ENCODE measurements at places on chromosomes 3 and 15. TPM values are rescaled to one million over a fixed set of nuclear protein-coding genes. Genes with fewer than 3 reads are reported as not detected.

DNA sequence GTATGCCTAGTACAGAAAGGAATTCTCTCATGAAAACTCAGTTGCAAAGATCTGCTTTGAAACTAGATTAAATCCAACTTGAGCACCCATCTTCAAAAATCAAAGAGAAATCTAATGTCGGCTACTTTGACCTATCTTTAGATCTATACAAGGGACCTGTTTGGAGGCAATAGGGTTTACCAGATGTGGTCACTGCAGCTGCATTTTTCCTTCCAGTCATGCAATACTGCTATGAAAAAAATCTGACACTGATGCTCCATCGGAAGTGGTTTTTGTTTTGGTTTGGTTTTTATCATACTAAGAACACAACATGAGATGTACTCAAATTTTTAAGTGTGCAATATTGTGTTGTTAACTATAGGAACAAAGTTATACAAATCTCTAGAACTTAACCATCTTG is 169.5 kb downstream of the BCHE start:
- H3K4me3 ChIP-seq = no peak overlapping the region
- DNase-seq = no peak
- no peak overlapping the region for H3K27ac ChIP-seq

The MYH15 gene
- 0.14 TPM for total RNA-seq

GRCh38 chr3:94256888-94257813 is 194.3 kb downstream of the NSUN3 start:
- no peaks in the 10 kb centered on the region for H3K27me3 ChIP-seq
- H3K27ac ChIP-seq = no peak overlapping the region
- DNase-seq = no peak
- no peaks in the 10 kb centered on the region for H3K36me3 ChIP-seq
- H3K4me1 ChIP-seq = no peaks in the 10 kb centered on the region

DNA sequence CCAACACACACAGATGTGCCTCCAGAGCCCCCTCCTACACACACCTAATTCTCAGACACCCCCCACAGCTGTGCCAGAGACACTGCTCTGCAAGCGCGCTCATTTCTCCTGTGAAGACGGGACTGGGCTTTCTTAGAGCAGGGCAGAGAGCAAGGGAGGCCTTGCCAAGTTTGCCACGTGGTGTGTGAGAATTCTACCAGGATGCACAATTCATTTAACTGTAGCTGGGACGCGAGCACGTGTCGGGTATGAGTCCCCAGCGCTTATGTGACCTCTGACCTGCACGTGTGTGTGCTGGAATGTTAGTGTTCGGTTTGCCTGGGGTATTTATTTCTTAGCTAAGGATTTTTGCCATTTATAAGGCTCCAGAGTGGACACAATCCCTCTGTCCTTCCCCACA is 37.0 kb downstream of the FEM1B start:
- DNase-seq = no peak
- H3K27me3 ChIP-seq = no peaks in the 10 kb centered on the region
- no peak overlapping the region for H3K4me3 ChIP-seq
- H3K27ac ChIP-seq = no peak overlapping the region
- peaks cover 6% of the 10 kb centered on the region for H3K4me1 ChIP-seq

DNA sequence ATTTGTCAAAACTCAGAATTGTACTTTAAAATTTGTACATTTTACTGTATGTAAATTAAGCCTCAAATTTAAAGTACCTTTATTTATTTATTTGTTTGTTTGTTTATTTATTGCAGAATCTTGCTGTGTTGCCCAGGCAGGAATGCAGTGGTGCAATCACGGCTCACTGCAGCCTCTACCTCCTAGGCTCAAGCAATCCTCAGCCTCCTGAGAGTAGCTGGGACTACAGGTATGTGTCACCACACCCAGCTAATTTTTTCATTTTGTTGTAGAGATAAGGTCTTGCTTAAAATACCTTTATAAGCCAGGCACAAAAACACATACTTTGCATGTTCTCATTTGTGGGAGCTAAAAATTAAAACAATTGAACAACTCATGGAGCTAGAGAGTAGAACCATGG is 37.4 kb downstream of the CHST14 start:
- H3K4me1 ChIP-seq = no peaks in the 10 kb centered on the region
- H3K36me3 ChIP-seq = no peaks in the 10 kb centered on the region
- H3K27ac ChIP-seq = no peak overlapping the region
- DNase-seq = no peak
- H3K27me3 ChIP-seq = peaks cover 2% of the 10 kb centered on the region
- no peak overlapping the region for H3K4me3 ChIP-seq

DNA sequence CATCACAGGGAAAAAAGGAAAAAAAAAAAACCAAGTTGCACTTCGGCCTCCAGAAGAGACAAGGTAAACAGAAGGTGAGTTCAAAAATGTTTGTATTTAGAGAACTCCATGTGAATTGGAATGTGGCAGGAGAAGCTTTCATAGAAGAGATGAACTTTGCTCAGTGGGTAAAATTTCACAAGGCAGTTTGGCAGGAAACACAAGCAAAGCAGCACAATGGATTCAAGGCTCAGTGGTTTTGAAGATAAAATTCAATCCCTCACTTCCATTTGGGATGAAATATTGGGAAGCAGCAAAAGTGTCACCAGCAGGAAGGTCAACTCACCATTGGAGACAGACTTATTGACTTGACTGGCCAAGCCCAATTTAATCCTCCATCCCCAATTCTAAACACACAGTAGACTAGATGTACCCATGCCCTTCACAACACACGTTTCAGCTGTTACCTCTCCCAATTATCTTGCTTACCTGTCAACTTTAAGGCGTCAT is 256.7 kb upstream of the ICE2 start:
- DNase-seq = no peak
- H3K4me1 ChIP-seq = no peaks in the 10 kb centered on the region
- H3K36me3 ChIP-seq = no peaks in the 10 kb centered on the region

The SRGAP3 gene
- total RNA-seq = not detected

DNA sequence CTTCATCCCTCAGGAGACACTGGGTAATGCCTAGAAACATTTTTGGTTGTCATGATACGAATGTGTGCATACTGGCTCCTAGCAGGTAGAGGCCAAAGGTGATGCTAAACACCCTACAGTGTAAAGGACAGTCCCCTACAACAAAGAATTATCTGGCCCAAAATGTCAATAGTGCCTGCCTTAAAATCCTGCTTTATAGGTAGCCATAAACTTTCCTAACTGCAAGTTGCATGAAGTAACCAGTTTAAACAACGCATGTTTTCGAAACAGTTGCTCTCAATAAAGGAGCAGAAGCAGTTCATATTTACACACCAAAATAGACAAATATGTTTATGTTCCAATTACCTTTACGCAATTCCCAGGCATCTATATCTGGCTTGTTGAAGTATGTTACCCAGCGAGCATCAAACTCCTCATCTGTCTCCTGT is 9.1 kb downstream of the COX5A start:
- no peaks in the 10 kb centered on the region for H3K27me3 ChIP-seq
- H3K27ac ChIP-seq = no peak overlapping the region
- no peak for DNase-seq

DNA sequence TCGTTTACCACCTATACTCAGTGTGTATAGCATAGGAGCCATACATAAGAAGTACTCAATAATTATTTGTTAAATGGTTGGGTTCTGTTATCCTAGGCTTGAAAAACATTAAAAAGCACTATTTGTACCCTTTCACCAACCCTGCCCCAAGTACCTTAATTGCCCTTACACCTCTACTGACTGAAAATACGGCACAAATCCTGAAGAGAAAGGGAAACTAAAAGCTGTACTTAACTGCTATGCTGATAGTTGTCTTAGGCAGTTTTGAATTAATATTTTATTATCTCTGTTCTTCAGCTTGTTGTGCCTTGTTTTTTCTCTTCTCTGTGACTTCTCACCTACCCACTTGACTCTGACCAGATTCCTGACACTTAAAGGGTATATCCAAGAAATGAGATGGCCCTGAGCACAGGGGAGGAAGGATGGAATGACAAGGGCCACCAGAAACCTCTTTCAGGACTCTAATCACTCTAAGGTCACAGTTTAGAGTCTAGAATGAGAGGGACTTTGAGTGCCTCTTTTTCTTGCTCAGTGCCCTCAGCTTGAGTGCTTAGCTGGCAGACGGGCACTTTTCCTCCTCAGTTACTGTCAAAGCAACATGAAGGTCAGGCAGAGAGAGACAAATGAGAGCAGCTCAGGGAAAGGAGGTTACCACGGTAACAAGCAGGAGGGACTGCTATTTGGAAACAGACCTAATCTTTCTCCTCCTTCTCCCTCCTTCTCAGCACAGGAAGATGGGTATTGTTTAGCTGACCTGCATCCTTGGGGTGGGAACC is 136.5 kb downstream of the ZNF609 start:
- peaks cover 12% of the 10 kb centered on the region for H3K4me1 ChIP-seq
- H3K36me3 ChIP-seq = no peaks in the 10 kb centered on the region
- no peak overlapping the region for H3K4me3 ChIP-seq
- H3K27ac ChIP-seq = no peak overlapping the region
- peak; percentile 62 for DNase-seq
- no peaks in the 10 kb centered on the region for H3K27me3 ChIP-seq

DNA sequence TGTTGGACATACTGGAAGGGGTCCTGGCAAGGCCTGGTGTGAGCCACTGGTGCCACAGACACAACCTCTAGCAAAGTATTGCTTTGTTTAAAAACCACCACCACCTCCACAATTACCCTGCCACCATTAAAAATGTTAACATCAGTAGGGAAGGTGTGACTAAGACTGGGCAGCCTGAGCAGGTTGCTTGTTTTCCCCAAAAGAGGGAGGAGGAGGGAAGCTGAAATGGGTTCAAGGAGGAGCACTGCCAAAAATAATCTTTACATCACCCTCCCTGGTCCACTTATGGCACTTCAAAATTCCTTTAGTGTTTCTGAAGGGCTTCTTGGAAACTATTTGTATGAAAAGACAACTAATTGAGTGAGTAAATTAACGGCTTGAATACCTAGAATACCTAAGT is 99.8 kb upstream of the FGF7 start:
- no peaks in the 10 kb centered on the region for H3K4me1 ChIP-seq
- no peaks in the 10 kb centered on the region for H3K36me3 ChIP-seq
- H3K4me3 ChIP-seq = no peak overlapping the region
- DNase-seq = no peak
- no peaks in the 10 kb centered on the region for H3K27me3 ChIP-seq

DNA sequence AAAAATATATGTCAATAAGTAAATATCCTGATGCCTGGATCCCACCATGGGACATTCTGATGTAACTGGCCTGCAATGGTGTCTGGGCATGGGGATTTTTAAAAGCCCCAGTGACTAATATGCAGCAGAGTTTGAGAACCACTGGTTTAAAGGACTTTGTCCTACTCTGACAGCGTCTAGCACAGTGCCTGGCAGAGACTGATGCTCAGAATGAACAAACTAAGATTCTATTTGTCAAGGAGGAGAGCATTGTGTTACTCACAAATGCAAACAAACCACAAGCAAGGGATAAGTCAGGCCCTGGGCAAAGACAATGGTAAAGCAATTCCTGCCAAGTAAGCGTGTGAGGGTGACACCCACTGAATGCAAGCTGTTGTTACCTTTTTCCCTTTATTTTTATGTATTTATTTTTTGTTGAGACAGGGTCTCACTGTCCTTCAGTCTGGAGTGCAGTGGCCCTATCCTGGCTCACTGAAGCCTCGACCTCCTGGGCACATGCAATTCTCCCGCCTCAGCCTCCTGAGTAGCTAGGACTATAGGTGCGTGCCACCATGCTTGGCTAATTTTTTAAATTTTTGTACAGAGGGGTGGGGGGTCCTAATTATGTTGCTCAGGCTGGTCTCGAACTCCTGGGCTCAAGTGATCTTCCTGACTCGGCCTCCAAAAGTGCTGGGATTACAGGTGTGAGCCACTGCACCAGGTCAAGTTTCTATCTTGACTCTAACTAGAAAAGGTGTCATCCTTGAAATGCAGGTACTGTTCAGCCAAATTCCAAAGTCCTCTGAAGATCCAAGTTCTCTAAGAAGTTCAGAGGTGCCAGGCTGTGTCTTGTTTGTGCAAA is 909 bp upstream of the GPD1L start:
- no peaks in the 10 kb centered on the region for H3K27me3 ChIP-seq
- peak; percentile 4 for DNase-seq
- H3K27ac ChIP-seq = no peak overlapping the region
- H3K36me3 ChIP-seq = no peaks in the 10 kb centered on the region
- no peak overlapping the region for H3K4me3 ChIP-seq

The DOCK3 gene
- 0.16 TPM for total RNA-seq

GRCh38 chr3:16203671-16204629 is 29.5 kb downstream of the GALNT15 start:
- no peak overlapping the region for H3K4me3 ChIP-seq
- peaks cover 12% of the 10 kb centered on the region for H3K4me1 ChIP-seq
- H3K36me3 ChIP-seq = no peaks in the 10 kb centered on the region
- H3K27me3 ChIP-seq = peaks cover 2% of the 10 kb centered on the region

DNA sequence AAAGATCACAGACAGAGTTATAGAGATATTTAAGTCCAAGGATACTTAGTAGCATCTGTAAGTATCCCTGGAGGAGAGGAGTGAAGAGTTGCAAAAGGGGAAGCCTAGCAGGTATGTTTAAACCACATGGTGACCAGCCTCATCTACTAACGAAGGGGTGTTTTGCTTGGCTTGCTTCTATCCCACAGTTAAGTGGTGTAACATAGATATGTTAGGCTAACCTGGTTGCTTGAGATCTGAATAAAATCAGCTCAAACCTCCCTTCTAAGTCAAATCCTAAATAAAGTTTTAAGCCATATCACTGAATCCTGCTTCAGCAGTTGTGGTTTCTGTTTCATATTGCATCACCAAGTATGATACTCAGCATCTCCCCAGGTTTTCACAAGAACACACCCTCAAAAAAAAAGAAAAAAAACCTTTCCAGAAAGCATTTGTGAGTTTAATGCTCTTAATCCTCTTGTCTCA is 880.2 kb downstream of the ROBO1 start:
- DNase-seq = no peak
- no peaks in the 10 kb centered on the region for H3K36me3 ChIP-seq
- no peak overlapping the region for H3K4me3 ChIP-seq
- H3K27ac ChIP-seq = no peak overlapping the region
- H3K4me1 ChIP-seq = no peaks in the 10 kb centered on the region

The IL5RA gene
- not detected for total RNA-seq

DNA sequence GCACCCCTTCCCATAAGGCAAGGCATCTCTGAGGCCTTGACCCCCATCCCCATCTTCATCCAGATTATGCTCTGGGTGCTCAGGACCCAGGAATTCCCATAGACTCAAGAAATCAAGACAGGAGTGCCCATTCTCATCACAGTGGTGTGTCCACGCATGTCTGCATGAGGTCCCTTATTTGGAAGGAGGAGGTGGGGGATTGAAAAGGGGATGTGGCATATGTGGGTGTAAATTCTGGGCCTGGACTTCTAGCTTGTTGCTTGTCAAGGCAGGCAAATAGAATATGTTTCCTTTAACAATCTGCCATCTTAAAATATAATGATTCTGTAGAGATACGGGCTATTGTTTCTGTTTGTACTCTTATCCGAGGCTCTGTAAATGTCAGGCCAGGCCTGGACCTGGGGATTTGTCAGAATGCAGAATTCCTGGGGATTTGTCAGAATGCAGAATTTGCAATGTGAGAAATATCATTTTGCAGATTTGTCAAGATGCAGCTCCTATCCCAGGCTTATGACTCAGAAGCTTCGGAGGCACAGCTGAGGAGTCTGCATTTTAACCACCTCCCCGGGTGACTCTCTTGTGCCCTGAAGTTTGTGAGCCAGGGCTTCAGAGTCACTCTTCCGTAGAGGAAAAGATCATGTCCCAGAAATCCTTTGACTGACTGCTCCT is 157.8 kb downstream of the SV2B start:
- no peak for DNase-seq
- no peak overlapping the region for H3K27ac ChIP-seq
- no peak overlapping the region for H3K4me3 ChIP-seq
- no peaks in the 10 kb centered on the region for H3K4me1 ChIP-seq
- no peaks in the 10 kb centered on the region for H3K27me3 ChIP-seq
- H3K36me3 ChIP-seq = no peaks in the 10 kb centered on the region

- H3K27ac ChIP-seq = no peak overlapping the region
- DNase-seq = no peak
- no peaks in the 10 kb centered on the region for H3K4me1 ChIP-seq
- H3K27me3 ChIP-seq = peaks cover 2% of the 10 kb centered on the region
Measured at GRCh38 chr15:98567951-98568350, 80.4 kb upstream of the IGF1R start.
